AG08396 (cell line): ENCODE measurements at places on chromosomes 1 and 21.

DNA sequence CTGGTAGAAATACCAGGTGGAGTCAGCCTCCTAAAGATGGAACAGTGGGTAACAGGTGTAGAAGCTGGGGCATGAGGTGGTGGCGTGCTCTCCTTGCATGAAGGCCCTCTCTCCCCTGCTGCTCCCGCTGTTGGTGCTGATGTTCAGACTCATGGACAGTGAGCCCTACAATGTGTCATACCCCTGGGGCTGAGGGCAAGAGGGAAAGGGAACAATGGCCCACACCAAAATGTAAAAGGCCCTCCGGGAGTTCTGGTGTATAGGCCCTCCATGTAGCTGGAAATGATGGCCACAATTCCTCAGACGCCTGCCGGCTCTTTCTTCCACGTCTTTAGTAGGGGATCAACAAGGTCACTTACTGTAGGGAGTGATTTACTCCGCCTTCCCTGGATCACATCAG is 194.9 kb downstream of the DYRK1A start:
- DNase-seq = no peak

- no peak for DNase-seq
These were observed 53.0 kb downstream of the KANK4 start for GRCh38 chr1:62265956-62266935.

DNA sequence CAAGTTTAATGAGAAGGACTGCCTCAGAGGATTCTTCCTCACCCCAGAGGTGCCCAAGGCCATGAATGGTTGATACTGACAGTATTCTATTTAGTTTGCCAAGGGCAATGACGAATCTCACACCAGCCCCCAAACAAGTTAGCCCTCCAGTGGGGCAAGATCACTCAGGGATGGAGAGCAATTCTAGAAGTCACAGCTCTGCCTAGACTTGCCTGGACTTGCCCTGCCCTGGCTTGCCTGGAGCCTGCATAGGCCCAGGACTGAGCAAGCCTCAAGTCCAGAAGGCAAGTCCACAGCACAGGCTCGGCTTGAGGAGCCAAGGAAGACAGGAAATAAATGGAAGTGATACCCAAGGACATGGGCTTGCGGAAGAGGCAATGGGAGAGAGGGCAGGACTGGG is 39.5 kb upstream of the RGS16 start:
- DNase-seq = no peak

DNA sequence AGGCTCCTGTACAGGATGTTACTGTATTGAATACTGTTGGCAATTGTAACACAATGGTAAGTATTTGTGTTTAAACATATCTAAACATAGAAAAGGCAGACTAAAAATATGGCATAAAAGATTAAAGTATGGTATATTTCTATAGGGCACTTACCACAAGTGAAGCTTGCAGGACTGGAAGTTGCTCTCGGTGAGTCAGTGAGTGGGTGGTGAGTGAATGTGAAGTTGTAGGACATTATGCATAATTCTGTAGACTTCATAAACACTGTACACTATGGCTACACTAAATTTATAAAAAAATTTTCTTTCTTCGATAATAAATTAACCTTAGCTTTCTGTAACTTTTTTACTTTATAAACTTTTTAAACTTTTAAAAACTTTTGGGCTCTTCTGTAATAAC is 13.7 kb upstream of the TRIM62 start:
- DNase-seq = no peak

DNA sequence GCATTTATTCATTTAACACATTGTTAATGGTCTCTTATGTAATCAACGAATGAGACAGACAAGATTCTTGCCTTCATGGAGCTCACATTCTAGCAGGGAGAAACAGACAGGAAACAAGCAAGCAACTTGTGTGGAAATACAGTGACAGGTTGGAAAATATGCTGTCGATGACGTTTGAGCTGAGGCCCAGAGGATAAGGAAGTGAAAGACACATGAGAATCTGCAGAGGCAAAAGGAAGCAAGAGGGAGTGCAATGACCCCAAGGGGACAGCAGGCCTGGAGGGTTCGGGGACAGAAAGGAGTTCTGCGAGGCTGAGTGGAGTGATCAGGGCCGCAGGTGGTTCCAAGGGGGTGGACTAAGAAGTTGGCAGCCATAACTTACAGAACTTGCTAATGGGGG is 60.6 kb upstream of the AKT3 start:
- no peak for DNase-seq

DNA sequence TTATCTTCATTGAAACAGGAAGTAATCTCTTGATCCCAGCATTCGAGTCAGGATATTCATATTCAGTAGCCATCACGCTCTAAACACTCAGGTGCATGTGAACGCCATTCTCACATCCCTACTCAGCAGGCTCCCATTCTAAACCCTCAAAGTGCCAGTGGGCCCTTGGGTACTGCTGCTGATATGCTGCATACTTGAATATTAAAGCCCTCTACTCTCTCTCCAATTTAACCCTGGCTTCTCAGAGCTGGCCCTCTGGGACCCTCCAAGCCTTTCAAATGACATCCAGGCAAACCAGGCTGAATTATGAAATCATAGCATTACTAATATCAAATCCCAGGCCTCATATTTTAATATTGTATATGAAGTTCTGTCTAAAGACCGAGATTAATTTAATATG is 468.2 kb downstream of the NUF2 start:
- no peak for DNase-seq

- no peak for DNase-seq
These were observed 333.9 kb upstream of the ADAMTS5 start for GRCh38 chr21:27300770-27301169.

GRCh38 chr1:145711213-145711651 is 4.1 kb upstream of the PDZK1 start:
- DNase-seq = no peak

DNA sequence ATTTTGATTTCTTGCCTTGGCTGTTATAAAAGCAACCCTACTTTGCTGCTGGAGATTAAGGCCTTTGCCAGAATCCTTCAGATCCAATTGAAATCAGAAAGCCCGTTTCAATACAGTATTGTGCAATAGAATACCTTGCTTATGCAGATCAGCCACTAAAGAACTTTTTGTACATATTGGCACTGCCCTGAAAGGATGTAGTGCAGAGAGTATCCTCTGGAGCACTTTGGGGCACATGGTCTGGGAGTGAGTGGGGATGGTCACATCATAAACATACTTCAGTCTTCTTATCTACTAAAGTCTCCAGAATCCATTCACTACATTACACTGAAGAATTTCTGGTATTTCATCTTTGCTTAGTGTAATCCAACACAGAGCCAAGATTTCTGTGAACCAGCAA is 189.0 kb downstream of the CENPF start:
- peak; percentile 10 for DNase-seq

- DNase-seq = peak; percentile 4
These were observed 82.2 kb downstream of the FMN2 start for GRCh38 chr1:240173836-240174235.

GRCh38 chr21:25360593-25360992 is 246.7 kb downstream of the MRPL39 start:
- no peak for DNase-seq

- no peak for DNase-seq
These were observed 42.5 kb upstream of the SYT2 start for GRCh38 chr1:202752774-202753173.

DNA sequence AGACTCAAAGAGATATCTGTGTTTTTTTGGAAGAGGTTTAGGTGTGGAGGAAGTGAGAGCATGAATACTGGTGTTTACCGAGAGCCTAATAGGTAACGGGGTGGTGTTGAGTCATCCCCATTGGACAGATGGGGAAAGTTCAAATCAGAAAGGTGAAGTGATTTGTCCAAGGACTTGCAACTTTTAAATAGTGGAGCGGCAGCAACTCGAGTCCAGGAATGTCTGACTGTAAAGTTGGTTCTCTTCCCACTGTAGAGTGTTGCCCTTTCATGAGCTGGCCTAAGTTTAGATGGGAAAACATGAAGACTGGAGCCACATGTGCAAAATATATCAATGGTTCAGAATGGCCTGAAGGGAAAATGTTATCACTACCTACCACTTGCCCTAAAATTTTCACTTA is 125.7 kb downstream of the LYPLAL1 start:
- DNase-seq = no peak

DNA sequence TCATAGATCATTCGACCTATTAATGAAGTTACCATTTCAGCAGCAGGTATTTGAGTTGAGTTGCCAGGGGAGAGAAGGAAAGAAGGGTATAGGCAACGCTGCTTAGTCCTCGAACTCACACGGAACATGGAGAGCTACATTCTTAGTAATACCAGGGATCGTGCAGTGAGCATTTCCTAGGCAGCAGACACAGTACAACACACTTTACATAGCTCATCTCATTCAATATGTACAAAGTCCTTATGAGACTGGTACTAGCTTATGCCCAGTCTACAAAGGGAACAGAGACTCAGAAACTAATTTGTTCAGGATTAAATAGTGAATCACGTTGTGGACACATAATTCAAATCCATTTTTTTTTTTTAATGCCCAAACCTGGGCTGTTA is 25.6 kb downstream of the IRF2BP2 start:
- no peak for DNase-seq

DNA sequence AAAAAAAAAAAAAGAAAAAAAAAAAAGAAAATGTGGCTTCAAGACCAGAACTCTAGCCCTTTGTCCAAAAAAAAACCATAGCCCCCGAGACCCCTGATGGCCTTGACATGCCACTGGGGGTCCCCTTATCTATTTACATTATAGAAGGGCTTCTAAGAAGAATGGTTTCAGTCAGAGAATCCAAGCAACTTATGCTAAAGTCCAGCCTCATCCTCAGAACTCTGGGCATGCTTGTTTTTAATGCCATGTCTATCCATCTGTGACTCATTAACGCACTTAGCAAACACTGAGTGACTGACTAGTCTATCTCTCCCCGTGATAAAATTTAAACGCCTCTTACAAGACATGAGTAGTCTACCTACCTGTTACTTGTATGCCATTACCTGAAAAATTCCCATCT is 29.3 kb downstream of the ERG start:
- DNase-seq = no peak

DNA sequence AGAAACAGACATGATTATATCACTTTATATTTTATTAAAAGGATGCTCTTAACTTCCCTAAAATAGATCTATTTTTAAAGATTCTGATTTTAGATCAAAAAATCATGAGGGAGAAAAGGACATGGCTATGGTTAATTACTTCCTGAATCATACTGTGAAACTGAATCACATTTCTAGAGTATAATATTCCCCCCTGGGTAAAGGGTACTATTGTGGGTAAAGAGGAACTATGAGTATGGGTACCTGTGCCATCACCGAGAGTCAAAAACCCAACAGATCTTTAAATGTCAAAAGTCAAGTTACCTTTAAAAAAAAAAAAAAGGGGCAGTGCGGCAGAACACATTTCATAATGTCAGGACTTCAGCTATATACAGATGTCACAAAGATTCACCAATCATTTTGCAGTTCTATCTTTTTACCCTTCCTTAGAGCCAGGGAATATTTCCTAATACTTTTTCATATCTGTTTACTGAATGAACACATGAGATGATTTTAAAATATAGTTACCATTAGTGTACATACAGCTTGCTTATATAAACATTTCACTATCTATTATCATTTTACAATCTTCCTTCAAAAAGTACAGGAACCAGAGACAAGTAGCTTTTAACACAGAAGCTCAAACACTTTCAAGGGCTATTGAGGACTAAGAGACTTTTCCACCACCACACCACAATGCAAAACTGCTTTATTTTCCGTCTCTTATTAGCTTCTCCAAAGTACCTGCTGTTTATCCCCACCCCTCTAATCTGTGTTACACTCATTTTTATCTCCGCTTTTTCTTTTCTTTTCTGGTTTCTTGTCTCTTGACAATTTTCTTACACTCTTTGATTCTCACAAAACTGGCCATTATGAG is 45.0 kb downstream of the EVI5 start:
- DNase-seq = no peak

DNA sequence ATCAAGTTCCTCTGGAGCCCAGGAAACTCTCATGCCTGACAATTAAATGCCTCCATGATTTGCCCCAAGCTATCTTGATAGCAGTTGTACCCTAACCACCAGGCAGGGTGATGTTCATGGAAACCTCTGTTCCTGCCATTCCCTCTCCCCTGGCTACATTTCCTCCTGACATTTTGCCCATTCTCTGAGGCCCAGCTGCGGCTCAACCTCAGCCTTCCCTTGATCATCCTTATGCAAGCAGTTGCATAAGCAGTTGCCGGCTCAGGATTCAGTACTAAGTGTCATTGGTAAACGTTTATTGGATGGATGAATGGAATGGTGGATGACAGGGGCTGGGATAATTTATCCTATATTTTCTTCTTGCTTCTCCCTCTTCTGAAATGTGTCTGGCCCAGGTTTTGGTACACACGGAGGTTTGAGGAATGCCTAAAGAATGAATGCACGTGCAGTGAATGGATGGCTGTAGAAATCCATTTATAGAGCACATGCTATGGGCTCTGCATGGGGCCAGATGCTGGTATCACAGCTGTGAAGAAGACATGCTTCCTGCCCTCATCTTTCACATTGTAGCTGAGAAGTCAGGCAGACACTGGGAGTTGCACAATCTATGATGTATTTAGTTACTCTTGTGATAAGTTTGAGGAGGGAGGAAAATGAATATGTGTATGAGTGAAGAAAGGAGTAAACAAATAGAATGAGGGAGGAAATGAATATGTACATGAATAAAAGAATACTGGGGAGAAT is 261.8 kb downstream of the FOXD2 start:
- no peak for DNase-seq

DNA sequence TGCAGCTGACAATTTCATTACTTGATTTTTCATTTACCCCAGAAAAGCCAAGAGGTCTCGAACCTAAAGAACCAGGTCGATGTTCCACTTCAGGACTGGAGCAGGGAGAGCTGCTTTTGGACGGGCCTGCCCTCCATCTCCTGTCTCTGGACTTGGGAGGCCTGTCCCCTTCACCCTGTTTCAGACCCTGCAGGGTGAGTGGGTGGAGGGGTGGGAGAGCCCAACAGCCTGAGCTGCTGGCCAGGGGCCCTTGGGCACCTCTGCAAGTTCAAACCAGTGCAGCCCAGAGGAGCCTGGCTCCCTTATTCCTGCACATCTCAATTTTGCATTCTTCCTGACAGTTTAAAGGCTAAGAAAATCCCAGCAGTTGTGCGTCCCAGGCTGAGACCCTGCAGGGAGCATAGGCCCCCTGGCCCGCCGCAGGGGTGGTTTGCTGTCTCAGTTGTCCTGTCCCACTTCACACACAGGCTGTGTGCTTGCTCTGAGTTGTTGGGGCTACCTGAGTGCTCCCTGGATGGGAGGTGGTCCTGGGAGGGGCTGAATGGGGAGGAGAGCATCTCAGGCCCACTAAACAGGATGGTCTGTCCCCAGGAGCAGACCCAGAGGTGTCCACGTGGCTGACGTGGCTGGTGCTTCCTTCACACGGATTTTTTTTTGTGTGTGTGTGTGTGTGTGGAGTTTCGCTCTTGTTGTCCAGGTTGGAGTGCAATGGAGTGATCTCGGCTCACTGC is 443.7 kb downstream of the PTPRU start:
- DNase-seq = no peak

GRCh38 chr1:197463142-197463541 is 195.1 kb downstream of the CRB1 start:
- DNase-seq = no peak

GRCh38 chr1:176456795-176457194 is 6.2 kb upstream of the PAPPA2 start:
- no peak for DNase-seq

- no peak for DNase-seq
These were observed 14.4 kb downstream of the FRRS1 start for GRCh38 chr1:99751877-99752504.
